ENCODE measurements at places on chromosomes 4 and X.

DNA sequence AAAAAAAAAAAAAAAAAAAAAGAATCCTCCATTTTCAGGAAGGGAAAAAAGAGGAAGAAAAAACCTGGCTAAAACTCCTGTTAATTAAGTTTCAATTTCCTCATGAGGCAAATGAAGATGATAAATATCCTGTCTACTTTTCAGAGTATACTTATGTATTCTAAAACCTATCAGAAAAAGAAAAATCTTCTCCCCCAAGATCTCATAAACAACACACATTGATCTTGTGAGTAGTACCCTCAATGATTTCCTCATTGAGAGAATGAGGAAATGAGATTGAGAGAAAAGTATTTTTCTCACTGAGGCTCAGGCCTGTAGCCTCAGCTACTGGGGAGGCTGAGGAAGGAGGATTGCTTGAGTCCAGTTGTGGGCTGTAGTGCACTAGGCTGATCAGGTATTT lies 146.7 kb downstream of the TET2 start:
- no peak for DNase-seq

DNA sequence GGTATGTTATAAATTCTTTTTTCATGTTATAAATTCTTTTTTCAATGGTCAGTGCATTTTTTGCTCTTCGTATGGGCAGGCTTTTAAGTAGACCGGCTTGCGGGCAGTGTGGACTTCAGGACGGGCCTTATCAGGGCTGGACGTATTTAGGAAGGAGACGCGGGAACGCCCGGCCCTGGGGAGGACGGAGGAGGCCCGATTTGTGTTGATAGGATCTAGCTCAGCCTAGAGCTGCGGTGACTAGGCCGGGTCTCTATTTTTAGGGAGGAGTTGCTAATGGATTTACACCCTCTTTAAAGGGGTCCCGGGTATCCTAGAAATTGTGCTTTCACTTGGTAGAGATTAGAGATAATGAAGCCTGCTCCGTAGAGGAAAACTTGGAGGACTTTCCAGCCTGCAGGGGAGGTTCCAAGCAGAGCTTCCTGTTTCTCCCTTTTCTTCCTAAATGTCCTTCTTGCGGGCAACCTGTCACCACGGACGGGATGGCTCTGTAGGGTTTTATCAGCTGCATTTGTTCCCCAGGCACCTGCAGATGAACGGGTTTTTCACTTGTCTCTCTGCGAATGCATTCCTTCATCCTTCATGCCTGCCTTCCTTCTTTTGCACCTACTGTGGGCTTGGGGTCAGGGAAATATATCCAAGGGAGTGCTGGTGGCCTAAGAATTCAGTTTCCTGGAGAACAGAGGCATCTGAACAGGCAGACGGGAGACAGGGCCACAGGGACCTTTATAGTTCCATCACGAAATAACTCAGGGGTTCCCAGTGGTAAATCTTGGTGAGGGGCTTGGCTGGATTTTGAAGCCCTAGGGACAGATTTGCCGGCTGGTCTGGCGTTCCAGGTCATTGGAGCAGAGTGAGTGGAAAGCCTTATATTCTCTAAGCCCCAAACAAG lies 1.4 kb downstream of the CD99 start:
- DNase-seq: no peak

DNA sequence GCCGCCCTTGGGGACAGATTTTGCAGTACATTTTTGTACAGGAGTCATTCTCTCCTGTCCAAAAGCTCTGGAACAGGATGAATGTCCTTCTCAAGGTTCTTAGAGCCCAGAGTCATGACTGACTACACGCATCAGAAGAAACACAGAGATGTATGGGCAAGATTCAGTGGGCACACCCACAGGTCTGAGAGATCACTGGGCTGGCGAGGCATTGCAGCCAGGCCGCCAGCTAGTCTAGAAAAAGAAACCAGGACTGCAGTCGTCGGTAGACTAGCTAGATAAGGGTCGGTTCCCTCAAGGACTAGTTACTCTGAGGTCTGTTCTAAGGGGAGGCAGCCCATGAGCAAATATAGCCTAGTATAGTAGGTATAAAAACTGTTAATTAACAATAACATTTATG lies 19.8 kb downstream of the GBA3 start:
- DNase-seq: no peak

DNA sequence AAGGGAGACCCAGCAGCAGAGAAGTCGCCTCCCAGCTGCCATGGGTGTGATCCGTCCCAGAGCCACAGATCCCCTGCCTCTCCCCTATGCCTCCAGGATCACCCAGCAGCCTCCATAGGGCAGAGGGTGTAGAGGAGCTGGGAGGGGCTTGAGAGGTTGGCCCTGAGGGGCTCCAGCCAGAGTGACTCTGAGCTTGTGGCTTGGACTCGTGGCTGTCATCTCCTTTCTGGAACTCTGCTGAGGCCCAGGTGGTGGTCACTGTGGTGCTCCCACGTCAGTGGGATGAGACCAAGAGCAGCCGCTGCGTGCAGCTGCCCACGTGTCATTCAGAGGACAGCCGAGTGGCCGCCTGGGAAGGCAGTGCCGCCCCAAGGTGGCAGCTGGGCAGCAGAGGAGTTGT lies 4.2 kb downstream of the TACC3 start:
- no peak for DNase-seq

DNA sequence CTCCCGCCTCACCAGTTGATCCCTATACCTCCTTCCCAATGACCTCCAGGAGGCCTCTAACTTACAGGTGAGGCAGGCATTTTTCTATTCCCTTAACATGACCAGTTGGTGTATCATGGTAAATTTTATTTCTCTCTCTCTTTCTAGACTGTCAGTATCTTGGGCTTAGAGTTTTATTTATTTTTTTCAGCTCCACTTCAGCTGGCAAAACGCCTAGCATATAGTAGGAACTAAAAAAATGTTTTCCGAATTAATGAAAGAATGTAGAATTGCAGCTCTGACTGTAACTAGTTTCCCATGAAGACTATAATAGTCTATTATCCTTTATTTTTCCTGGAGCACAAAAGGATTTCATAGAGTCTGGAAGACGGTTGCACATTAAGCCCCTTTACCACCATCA lies 84.8 kb downstream of the PDE5A start:
- DNase-seq: no peak

GRCh38 chrX:112967903-112968302 lies 127.3 kb upstream of the AMOT start:
- DNase-seq: no peak

GRCh38 chrX:53089224-53089842 lies 4.6 kb upstream of the KANTR start:
- no peak for DNase-seq

DNA sequence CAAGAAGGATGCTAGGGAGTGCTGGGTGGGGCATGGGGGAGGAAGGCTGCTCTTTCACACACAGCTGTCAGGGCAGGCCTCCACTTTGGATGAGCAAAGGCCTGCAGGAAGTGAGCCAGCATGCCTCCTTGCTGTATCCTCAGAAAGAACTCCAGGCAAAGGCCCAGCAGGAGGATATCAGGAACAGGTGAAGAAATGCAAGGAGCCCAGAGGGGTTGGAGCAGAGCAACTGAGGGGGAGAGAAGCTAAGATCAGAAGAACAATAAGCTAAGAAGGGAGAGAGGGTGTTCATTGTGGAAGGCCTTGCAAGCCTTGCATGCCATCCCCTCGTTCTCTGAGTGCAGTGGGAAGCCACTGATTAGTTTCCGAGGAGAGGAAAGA lies 115.1 kb downstream of the CAMK2D start:
- no peak for DNase-seq

DNA sequence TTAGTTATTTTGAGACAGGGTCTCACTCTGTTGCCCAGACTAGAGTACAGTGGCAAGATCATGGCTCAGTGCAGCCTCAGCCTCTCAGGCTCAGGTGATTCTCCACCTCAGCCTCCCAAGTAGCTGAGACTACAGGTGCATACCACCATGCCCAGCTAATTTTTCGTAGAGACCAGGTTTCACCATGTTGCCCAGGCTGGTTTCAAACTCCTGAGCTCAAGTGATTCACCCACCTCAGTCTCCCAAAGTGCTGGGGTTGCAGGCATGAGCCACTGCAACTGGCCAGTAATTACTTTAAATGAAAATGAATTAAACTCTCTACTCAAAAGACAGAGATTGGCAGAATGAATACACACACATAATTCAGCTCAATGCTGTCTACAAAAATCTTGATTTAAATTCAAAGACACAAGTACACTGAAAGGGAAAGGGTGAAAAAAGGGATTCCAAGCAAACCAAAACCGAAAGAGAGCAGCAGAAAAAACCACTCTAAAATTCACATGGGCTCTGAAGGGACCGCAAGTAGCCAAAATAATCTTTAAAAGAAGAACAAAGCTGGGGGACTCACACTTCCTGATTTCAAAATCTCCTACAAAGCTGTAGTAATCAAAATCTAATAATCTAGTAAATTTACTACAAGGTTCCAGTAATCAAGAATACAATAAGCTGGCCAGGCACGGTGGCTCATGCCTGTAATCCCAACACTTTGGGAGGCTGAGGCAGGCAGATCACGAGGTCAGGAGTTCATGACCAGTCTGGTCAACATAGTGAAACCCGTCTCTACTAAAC lies 11.8 kb upstream of the SPON2 start:
- DNase-seq: no peak

DNA sequence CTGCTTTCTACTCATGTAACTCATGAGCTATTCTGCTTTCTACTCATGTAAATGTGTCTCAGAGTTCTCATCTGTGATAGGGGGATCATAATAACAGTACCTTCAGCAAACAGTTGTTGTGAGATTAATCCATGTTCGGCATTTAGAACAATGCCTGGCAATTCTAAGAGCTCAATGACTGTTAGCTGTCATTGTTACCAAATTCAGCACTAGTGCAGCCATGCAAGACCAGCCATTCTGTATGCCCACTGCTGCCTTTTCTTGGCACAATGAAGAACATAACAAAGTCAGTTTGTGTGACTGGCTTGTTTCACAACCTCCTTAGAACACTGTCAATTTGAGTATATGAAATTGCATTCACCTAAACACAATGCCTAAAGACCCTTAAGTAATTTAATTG lies 163.2 kb downstream of the ANK2 start:
- DNase-seq: no peak

DNA sequence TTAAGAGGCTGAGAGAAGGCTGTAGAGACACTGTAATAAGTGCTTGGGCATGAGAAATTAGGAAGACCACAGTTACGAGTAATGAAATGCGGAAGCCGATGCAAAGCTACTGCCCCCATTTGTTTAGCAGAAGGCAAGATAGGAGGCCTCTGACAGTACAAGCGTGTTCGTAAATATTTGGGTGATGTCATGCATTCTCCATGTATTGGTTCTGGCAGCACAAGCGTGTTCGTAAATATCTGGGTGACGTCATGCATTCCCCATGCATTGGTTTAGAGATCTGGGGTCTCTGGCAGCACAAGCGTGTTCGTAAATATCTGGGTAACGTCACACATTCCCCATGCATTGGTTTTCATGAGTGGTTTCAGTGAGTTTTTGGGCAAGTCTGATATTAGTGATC lies 661.5 kb upstream of the FRG1 start:
- DNase-seq: no peak

DNA sequence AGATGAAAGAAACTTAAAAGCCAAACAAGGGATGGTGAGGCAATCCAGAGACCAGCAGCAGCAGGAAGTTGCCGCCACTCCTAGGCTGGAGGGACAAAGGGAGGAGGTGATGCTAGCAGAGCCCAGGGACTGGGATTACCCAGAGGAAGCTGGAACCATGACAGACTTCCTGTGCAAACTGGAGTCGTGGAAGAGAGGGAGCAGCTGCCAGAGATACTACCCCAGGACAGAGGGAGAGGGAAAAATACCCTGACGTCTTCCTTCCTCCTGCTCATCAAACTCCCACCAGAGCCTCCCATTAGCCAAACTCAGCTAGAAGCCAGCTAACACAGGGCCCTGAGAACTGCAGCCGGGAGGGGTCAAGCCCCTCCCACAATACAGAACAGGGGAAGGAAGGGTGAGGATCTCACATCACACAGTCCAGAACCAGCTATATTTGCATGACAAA lies 101.2 kb upstream of the KLF3 start:
- no peak for DNase-seq

DNA sequence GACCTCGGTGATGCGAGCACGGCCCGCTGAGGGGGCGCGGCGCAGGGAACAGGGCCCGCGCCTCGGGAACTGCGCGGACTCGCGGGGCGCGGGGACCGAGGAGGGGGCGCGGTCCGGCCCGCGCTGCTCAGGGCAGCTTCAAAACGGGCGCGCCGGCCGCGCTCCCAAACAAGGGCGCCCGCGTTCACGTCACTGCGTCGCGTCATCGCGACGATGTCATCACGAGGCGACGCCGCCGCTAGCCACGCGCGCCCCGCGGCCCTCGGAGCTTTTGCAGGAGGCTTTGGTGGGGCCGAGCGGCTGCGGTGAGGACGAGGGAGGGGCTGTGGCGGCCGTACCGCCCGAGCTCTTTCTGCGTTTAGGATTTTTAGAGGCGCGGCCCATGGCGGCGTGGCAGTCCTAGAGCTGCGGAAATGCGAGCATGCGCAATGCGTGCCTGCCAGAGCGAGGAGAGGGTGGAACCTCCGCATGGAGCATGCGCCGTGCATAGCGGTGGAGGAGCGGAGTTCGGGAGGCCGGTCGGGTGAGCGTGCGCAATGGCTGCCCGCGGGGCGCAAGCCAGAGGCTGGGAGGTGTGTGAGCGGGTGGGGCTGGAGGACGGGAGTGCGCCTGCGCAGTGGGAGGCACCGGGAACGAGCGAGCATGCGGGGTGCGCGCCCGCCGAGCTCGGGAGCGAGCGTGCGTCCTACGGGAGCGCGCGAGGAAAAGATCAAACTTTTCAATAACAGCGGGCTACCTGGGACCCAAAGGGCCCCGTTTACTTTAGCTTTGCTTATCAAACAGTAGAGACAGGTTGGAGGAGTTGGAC lies at the start of gene PPP2R3B:
Gene PPP2R3B (minus strand): TSS at position 140 of the 808 bp plus-strand sequence. CDS start 216 bp downstream, outside the sequence.
- DNase-seq: peak; percentile 91

- peak; percentile 64 for DNase-seq
Measured at GRCh38 chr4:141241986-141242385, 21.3 kb downstream of the ZNF330 start.

DNA sequence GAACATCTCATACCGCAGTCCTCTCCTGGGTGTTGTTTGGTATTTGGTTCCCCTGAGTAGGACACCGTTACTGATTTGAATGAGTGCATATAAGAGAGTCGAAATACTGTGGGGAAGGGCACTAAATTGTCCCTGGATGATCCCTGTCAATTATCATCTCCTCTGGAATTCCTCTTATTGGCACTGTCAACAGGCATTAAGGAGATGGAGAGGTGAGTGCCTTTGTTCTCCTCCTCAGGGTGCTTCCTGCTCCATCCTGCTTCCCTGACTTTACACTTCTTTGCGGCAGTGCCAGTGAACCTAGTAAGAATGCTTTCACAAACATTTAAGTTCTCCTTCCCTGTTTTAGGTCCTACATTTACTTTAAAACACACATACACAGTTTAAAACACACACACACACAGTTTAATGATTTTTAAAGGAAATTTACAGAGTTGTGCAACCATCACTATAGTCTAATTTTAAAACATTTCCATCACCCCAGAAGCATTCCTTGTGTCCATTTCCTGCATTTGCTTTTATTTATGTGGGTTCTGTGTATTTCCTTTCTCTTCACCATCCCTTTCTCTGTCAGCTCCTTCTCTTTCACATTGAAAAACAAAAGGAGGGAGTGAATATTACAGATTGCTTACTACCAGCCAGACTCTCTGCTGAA lies 20.9 kb upstream of the ZRSR2 start:
- DNase-seq: no peak

- DNase-seq: peak; percentile 18
Measured at GRCh38 chrX:18674788-18675735, 3.2 kb upstream of the RS1 start.

- DNase-seq: no peak
Measured at GRCh38 chrX:48532161-48532560, 7.4 kb upstream of the TBC1D25 start.
